Stimulated activated CD8-positive, alpha-beta memory T cell treated with anti-CD3 and anti-CD28 coated beads, Interleukin-15, amount 100 ng/mL, for 24 hours (primary cell): ENCODE measurements at places on chromosomes 5 and 9.

- DNase-seq: no peak
Observed at GRCh38 chr9:134895908-134896833, 15.6 kb downstream of the FCN2 start.

DNA sequence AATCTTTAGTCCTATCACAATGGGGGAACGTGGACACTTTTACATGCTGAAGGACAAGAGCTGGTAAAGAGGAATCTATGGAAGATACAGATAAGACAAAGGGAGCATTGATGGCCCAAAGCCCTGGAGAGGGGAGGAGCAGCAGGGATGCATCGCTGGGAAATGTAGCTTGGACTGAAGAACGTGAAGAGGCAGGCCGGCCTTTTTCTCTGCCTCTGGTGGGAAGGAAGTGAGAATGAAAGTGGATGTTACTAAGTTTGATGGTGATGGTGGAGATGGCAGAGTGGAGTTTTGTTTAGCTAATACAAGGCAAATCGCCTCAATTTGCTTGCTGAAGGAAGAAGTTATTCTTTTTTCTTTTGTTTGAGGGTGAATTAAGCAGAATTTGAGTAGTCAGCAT lies 124.6 kb upstream of the TAF11L2 start:
- no peak for DNase-seq

DNA sequence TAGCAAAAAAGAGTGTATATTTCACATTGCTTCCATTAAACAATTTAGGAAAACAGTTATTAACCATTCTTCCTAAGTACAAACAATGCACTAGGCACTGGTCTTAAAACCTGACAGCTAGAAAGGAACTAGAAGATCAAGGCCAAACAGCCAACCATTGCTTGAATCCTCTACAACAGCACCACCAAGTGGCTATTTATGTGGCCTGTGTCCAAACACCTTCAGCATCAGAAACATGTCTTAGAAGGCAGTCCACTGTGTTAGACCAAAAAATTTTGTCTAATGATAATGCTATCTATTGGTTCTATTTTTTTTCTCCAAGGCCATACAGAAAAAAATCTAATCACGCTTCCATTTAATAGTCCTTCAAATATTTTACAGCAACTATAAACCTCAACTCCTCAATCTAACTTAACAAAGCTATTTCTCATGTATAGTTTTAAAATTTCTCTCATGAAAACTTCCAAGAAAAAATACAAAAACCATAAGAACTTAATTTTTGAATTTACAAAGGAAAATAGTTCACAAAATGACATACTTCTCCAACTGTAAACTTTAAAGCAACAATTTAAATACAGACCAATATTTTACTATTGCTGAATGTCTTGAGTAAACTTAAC lies 36.1 kb downstream of the CAAP1 start:
- DNase-seq: no peak

DNA sequence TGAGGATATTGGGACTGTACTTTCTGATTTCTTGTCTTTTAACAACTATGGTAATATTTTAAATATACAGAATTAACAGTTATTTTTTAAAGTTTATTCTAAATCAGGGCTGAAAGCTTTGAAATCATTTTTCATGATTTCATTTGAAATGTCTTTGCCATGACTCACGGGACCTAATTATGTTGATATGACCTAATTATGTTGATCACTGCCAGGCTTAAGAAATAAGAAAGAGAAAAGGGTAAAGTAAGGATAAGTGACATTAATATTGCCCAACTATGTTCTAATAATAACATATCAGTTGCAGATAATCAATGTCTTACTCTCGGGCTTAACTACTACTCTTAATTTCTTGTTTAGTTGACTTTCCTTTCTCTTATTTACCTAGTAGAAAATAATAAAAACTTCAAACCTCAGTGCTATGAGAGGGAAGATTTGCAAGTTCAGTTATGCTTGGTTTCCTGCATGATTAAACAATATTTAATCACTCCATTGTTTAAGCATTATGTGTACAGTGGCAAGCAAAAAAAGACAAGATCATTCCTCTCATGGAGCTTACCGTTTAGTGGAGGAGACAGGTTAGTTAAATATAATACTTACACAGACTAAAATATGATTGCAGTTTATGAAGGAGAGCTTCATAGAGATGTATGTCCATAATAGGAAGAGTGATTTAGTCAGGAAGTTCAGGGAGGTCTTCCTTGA lies 67.0 kb upstream of the EIF4EBP3 start:
- DNase-seq: no peak

- DNase-seq: no peak
Observed at GRCh38 chr9:128626181-128626580, 30.5 kb downstream of the DYNC2I2 start.

DNA sequence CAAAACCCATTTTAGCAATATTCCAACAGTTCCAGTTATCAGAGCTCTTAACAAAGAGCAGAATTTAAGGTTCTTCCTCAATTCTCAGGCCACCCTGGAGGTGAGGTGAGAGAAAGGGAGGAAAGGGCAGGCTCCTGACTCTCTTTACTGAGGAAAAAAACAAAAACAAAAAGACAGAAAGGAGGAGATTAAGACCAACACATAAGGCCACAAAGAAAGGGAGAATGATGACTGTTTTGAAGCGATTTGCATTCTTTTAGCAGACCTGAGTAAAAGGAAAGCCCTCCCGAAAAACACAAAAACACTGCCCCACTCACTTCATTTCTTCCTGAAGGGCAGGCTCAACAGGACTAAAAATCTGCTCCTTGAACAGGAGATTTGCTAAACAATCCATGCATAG lies 300.5 kb downstream of the ARL15 start:
- DNase-seq: no peak

DNA sequence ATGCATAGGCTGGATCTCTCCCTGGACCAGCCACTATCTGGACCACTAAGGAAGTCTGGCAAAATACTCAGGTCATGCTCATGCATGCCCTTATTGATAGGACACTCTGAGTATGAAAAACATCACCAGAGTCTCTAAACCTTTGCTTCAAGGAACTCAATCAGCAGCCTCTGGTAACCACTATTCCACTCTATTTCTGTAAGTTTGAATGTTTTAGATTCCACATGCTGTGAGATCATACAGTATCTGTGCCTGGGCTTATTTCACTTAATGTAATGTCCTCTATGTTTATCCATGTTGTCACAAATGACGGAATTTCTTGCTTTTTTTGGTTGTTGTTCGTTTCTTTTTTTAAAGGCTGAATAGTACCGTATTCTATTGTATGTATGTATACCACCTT lies 68.3 kb downstream of the TARS1 start:
- no peak for DNase-seq

DNA sequence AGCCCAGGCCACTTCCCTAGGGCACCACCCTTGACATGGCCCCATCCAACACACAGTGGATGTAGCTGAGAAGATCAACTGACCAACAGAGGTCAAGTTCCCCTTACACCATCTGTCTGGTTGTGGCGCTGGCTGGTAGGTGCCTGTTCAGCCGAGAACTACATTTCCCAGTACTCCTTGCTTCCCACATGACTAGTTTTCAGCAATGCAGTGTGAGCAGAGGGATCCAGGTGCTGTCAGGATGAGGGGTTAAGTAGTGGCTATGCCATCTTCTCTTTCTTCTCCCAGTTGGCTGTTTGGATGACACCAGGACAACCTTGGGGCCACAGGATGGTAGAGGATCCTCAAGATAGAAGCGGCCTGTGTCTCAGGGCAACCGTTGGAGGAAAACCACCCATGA lies 48.6 kb upstream of the SH3PXD2B start:
- no peak for DNase-seq

- no peak for DNase-seq
Observed at GRCh38 chr5:8826508-8826907, 719.4 kb downstream of the SEMA5A start.

GRCh38 chr9:72586388-72587130 lies 65.2 kb downstream of the TMC1 start:
- no peak for DNase-seq

DNA sequence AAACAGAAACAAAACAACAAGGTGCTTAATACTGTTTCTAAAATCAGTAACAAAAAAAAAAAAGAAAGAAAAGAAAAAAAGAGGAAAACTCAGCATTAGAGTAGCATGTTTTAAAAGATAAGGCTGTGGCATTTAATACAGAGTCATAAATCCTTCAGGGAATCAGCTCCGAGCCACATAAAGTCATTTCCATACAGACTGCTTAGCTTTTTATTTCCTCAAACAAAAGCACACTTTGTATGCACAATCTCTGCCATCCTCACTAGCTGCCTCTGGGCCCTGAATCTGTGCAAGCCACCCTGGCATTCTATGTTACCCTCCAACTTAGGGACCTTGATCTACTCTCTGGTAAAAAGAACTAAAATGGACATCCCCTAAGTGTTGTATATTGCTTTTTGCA lies 87.6 kb downstream of the SEMA6A start:
- DNase-seq: no peak

GRCh38 chr5:58153255-58153654 lies 306.6 kb downstream of the PLK2 start:
- no peak for DNase-seq

DNA sequence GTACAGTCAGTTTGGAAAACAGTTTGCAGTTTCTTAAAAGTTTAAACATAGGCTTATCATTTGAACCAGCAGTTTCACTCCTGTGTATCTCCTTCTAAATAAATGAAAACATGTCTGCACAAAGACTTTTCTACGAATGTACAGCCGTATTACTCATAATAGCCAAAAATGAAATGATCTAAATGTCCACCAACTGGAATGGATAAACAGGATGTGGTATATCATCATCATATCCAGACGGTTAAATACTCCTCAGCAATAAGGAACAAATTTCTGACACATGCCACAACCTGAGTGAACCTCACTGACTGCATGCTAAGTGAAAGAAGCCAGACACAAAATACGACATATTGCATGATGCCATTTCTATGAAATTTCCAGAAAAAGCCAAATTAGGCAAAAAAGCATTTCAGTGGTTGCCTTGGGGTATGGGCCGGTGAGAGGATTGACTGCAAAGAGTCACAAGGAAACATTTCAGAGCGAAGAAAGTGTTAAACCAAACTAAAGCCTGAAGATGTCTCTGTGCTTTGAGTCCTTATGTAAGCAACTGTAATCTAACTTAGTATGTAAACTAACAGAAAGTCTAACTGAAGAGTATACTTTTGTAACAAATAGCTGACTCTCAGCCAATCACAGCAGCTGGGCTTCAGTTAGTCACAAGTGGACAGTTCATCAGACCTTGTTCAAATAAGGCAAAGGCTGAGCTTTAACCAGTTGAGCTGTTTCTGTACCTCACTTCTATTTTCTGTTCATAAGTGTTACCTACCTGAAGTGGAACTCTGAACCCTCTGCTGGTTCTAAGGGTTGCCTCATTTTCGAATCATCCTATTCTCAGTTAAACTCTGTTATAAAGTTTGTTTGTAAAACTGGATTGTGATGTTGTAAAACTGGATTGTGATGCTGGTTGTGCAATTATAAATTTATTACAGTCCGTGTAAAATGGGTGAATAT lies 65.2 kb downstream of the TRIO start:
- no peak for DNase-seq

- DNase-seq: no peak
Observed at GRCh38 chr5:99379187-99379586, 450.4 kb upstream of the CHD1 start.
